ENCODE measurements at places on chromosomes 5 and 9.

GRCh38 chr9:92293075-92293354, 482 bp downstream of the IARS1 start:
- no peak for DNase-seq

- no peak for DNase-seq
These were observed 43.9 kb upstream of the GLIPR2 start for GRCh38 chr9:36092509-36093215.

DNA sequence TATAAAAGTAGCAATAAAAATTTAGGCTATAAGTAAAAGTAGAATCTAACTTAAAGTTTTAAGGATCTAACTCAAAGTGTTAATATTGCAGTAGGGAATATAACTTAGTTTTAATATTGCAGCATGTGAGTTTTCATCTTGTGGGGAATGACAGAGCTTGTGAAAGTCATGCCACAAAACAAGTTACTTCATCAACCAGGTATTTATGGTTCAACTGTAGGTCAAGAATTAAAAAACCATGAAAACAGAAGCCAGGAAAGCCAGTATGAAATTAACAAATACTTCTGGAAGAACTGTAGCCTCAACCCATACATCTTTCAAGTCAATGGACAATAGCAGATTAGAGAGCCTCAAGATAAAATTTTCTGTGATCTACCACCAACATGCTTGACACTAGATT, 19.0 kb downstream of the HMGCS1 start:
- no peak for DNase-seq

DNA sequence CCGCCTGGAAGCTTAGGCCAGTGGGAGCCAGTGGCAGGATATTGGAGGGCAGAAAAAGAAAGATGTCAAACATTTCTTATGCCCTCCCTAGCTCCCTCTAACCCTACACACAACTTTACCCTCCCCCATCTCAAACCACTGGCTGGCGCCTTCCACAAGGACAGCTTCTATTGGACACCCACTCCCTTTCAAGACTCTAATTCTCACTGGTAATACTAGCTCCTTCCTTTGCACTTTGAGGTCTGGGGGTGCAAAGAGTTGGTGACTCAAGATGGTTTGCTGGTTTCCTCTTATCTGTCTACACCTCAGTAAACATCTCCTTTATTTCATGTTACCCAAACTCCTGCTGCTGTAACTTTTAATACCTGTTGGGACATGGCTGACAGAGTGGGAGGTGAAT, 11.6 kb upstream of the ITGA1 start:
- no peak for DNase-seq

DNA sequence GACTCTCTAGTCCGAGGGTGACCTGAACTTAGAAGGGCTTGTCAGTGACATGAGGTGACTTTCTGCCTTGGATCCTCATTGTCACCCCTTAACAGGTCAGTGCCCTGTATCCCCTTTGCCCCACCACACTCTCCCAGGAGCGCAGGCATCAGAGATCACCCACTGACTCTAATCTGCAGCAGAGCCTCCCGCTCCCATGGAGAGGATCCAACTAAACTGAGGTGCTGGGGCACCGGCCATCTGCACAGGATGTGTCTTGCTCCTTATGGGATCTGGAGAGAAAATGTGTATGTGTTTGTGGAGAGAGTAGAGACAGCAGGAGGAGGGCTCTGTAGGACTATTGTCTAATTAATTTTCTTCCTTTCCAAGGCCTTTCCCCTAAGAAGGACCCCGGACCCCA, 213.7 kb downstream of the ROR2 start:
- DNase-seq, result no peak

DNA sequence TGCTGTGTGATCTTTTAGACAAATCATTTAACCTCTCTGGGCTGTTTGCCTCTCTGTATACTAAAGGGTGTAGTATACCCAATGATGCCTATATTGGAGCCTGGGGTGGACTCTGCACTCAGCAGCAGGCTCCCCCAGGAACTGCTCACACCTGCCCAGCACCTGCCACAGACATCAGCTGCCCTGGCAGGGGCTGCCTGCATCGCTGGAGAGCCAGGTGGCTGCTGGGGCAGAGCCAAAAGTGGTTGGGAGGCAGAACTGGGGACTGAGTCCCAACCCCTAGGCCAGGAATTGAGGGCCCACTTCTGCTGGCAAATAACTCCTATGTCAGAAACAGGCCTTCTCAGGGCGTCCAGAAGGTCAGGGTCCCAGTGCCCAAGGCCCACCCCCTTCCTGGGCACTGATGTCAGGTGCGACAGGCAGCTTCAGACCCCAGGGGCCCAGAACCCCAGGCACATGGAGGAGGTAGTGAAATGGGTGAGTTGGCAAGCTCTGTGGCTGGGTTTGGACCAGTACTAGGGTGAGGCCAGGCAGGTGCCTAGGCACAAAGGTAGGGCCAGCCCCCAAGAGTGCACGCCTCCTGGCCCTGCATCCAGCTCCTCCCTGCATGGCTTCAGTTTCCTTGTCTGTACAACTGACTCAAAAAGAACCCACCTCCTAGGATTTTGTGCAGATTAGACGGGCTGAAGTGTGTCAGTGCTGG, 5.8 kb downstream of the UNC5A start:
- no peak for DNase-seq

- no peak for DNase-seq
These were observed 51.6 kb downstream of the DAP start for GRCh38 chr5:10709409-10709808.

DNA sequence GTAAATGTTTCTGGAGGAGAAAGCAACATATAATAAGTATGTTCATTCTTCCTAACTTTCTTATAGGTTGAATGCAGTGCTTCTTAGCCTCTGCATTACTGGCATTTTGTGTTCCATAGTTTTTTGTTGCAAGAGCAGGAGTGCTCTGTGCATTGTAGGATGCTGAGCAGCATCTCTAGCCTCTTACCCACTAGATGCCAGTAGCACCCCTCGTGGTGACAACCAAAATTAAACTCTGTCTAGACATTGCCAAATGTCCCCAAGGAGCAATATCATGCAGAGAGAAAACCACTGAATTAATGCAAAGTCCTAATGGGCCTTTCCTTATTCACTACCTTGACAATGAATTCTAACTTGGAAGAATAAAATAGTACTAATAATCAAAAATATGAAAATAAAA, 147.0 kb downstream of the GLIS3 start:
- no peak for DNase-seq

DNA sequence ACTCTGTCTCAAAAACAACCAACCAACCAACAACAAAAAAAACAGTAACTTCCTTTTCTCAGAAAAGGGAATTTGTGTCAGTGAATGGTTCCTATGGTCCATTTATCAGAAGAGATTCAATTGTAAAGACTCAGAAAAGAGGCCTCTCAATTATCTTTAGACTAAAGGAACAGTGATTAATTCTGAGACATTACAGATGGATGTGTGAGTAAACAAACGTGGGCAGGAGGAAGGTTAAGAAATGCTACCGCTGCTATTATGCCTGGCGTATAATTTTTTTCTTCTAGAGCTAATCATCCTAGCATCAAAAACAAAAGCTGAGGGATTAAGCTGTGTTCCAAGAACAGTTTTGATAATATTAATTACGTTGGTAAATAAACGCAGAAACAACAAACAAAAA, 52.9 kb upstream of the JMY start:
- no peak for DNase-seq

DNA sequence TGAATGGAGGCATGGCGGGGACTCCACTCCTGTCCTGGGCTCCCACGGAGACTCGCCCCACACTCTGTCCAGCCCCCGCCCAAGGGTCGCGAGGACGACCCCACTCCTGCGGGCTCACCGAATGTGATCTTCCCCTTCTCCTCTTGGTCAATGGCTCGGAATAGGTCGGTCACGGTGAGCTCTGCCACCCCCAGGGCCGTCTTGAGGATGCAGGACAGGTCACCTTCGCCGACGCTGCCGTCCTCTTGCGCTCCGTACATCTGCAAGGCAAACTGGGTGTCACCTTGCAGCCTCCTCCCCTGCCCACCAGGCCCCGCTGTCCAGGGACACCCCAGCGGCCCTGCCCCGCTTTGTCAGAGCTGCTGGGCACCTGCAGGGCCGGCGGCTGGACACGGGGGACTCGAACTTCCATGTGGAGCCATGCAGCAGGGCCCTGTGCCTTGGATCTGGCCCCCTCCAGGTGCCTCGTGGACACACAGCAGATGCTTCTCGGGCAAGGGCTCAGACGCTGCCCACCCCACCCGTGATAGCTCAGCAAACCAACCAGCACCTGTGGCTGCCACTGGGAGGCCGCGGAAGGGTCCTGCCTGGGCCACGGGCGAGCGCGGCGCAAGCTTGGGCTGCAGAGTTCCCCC, 21.5 kb upstream of the SLC6A3 start:
- DNase-seq, result no peak
